Mesothelial cell of epicardium (in vitro differentiated cells): ENCODE measurements at places on chromosomes 2 and 18.

- no peak for DNase-seq
These were observed 119.1 kb downstream of the BAZ2B start for GRCh38 chr2:159497256-159497655.

- DNase-seq, result no peak
These were observed 3.7 kb downstream of the ANKRD53 start for GRCh38 chr2:70981866-70982810.

GRCh38 chr2:191617575-191617974 is 60.4 kb upstream of the NABP1 start:
- DNase-seq, result no peak

DNA sequence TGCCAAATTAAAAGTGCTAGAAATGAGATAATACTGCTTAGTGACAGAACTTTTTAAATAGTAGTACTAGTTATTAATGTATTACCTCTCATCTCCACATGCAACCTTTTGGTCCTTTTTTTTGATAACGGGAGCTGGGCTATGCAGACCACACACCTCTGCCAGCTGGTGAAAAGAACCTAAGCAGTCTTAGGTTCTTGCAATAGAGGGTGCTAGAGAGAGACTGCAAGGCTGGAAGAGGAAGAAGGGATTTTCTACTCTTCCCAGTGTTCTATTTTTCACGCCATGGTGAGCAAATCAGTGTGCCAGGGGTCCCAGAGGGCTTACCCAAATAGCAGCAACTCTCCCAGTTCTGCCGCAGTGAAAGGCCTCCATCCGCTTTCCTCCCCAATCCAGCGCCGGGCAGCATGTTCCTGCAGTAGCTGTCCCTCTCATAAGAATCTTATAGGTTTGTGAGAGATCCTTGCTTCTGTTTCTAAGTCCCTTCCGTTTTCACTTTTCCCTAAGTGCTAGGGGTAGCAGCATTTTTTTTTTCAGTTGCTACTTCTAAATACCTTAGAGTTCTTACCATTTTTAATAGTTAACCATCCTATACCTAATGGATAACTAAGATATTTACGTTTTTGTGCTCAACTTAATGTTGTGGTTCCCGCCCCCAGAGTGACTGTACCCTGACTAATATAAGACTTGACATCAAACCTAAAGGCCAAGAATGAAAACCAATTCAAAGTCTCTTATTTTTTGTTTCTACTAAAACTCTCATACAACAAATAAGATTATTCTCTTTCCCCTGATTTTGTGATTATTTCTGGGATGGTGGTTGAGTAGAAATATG is 69.4 kb upstream of the UBE2E3 start:
- no peak for DNase-seq

DNA sequence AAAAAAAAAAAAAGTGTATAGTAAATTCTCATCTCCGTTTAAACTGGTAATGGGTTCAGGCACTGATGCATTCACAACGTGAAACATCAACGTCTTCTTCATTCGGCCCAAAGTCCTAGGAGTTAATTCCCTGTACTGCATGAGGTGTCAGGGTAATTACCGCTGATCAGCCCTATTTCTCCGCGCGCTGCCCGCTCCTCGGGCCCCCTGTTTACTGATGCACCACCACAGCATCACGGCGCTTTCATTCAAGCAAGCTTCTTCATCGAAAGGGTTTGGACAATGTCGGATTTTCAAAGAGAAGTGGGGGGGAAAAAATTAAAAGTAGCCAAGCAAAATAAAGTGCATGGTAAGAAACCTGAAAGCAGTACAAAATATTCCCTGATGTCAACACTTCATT is 352.0 kb upstream of the POU3F3 start:
- DNase-seq, result no peak

DNA sequence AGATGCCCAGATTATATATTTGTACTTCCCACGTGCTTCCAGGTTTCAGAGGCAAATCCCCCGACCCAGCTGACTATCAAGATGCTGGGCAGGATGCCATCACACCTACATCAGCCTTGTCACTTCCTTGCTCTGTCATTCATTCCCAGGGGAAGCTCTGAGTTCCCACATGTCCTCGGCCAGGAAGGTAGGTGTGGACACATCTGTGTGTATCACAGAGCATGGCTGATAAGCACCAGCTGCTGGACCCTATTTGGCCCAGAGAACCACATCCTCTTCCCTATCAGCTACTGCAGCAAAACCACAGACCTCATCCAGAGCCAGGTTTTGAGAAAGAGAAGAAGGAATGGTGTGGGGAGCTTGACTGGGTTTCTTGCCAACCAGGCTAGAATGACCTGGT is 31.9 kb upstream of the ITGA6 start:
- no peak for DNase-seq

- peak; percentile 63 for DNase-seq
These were observed 1.2 kb upstream of the DNAJB2 start for GRCh38 chr2:219277703-219278654.

GRCh38 chr18:70653671-70654070 is 364.8 kb downstream of the SOCS6 start:
- no peak for DNase-seq

DNA sequence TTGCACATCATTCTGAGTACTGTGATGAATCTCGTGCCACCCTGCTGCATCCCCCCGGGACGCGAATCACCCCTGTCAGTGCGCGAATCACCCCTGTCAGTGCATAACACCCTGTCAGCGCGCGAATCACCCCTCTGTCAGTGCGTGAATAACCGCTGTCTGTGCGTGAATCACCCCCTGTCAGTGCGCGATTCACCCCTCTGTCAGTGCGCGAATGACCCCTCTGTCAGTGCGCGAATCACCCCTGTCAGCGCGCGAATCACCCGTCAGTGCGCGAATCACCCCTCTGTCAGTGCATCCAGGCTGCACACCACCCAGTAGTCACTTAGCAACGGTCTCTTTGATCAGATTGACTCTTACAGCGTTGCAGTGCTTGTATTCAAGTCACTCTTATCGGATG is 134.4 kb upstream of the TPO start:
- no peak for DNase-seq

DNA sequence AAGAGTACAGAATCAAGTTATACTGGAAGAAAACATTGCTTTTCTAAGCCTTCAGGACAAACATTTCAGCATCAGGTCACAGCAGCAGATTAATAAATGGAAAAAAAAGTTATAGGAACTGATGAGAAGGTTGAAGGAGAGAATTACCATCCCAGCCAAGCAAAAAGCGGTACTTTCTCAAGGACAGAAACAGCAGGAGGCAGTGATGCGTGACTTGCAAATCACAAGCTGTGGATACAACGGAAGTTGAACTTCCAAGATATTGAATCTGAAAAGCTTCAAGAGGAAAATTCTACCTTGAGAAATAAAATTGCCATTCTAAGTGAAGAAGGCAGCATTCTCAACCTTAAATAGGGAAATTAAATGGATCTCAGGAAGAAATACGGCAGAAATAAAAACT is 18.5 kb upstream of the SERPINB12 start:
- DNase-seq, result no peak

DNA sequence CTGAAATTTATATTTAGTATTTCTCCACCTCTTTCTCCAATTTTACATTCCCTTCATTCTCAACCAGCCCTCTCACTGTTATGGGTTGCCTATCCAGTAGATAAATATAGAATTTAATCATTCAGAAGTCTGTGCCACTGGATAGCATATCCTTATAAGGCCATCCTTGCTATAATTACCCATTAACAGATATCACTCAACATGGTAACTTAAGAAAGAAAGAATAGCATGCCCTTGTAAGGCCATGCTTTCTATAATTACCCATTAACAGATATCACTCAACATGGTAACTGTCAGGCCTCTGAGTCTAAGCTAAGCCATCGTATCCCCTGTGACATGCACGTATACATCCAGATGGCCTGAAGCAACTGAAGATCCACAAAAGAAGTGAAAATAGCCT is 1137.4 kb upstream of the FAM98A start:
- no peak for DNase-seq

DNA sequence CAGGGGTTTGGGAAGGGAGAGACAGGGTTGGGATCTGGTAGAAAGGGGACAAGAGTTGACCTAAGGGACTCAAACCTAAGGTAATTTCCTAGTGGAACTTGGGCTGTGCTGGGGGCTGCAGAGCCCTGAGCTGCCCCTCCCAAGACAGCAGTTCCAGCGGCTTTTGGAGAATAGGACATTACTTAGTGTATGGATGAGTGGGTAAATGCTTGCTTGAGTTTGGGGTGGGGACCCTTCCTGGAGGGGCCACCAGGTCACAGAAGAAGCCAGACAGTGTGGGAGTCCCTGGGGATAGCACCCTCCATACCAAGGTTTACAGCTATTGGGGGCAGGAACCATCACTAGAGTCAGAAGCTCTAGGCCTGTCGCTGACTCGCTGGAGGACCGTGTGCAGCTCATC is 111.5 kb downstream of the CAPN13 start:
- DNase-seq, result no peak

DNA sequence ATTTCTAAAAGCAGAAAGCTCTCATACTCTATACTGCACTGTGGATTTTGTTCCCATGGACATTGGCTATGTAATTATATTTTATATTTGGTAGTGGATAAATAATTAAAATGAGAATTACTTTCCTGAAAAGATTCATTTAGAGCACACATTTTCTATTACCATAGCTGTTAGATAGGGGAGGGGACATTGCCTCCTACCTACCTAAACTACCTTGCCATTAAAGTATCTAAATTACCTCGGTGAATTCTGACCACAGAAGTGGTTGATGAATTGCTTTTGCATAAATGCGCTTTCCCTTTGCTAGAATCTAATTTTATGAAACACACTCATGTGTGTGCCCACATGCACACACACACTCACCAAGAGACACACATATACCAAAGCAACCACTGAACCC is 329.1 kb downstream of the MTX2 start:
- no peak for DNase-seq

DNA sequence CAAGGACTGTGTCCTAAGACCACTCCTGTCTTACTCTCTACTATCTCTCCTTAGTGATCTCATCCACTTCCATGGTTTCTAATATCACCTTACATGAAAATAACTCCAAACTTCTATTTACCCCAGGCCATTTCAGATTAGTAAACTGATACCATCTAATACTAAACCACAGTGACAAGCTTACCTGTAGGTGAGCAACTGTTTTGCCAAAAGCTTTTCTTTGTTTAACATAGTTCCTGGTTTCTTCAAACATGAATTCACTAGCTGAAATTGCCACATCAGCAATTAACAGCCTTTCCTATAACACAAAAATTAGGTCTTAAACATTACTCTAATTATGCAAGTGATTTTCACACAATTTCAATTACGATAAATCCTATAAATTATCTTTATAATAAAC is 22.1 kb downstream of the ACADL start:
- DNase-seq, result no peak

DNA sequence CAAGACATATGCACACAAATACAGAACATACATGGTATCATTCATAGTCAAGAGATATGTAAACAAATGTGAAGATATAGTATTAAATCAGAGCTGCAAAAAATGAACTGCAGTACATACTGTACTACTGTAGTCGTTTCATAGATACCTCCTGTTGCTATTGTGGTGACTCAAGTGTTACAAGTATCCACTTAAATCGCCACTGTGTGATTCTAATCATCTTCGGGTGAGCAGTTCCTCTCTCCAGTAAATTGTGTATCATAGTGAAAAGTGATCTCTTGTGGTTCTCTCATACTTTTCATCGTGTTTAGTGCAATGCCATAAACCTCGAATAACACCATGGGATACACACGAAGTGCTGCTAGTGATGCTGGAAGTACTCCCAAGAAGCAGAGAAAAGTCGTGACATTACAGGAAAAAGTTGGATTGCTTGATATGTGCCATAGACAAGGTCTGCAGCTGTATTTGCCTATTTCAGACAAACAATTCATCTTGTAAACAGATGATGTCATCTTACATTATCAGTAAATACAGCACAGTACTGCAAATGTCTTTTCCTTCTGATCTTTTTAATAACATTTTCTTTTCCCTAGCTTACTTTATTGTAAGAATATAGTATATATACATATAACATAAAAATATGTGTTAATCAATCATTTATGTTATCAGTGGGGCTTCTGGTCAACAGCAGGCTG is 222.2 kb downstream of the BCL11A start:
- no peak for DNase-seq

- DNase-seq, result no peak
These were observed 19.7 kb downstream of the CLUL1 start for GRCh38 chr18:616380-616995.

DNA sequence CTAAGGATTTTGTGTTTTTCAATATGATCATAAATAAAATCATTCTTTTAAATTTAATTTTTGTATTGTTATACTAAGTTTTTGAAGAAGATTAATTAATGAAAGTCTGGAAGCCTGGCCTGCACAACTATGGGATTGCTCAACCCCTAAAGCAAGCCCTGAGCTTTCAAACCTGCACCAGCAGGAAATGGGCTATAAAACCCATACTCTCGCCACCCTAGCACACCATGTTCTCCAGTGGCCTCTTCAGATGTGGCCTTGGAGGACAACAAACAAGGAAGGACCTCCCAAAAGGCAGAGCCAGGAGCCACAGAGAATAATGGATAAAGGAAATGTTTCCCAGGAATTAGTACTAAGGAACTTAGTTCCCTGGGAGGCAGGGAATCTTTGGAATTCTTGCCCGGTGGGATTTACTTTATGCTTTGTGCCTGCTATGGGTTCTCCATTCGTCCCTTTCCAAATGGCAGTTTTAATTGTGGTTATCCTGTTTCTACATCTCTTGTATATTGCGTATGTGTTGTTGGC is 212.5 kb downstream of the ZFP36L2 start:
- DNase-seq, result no peak
